Stimulated activated CD8-positive, alpha-beta memory T cell treated with anti-CD3 and anti-CD28 coated beads, Interleukin-15, amount 100 ng/mL, for 4 hours (primary cell): ENCODE measurements at places on chromosomes 4 and X.

DNA sequence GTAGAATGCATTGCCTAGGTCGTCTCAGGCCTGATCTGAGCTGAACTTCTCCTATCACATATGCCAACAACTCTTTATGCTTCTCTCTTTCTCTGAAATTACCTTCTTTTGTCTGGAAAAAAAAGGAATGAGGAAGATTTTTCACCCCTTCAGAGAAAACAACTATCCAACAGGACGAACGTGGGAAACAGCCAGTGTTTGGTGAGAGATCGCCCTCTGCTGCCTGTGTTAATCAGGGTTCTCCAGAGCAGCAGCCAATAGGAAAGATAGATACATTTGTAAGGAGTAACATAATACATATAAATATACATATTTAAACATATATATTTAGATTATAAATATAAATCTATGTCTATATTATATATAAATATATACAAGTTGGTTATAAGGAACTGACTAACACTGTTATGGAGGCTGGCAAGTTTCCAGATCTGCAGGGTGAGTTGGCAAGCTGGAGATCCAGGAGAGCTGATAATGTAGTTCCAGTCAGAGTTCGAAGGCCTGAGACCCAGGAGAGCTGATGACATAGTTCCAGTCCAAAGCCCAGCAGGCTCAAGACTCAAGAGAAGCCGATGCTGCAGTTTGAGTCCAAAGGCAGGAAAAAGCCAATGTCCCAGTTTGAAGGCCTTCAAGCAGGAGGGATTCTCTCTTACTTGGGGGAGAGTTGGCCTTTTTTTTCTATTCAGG, 13.3 kb downstream of the CETN2 start:
- DNase-seq, result no peak

GRCh38 chr4:119212234-119212963, at the start of gene USP53:
Gene USP53 (plus strand): TSS chr4:119212713. CDS start chr4:119239760, 27,047 bp downstream.
- DNase-seq, result peak; percentile 97

DNA sequence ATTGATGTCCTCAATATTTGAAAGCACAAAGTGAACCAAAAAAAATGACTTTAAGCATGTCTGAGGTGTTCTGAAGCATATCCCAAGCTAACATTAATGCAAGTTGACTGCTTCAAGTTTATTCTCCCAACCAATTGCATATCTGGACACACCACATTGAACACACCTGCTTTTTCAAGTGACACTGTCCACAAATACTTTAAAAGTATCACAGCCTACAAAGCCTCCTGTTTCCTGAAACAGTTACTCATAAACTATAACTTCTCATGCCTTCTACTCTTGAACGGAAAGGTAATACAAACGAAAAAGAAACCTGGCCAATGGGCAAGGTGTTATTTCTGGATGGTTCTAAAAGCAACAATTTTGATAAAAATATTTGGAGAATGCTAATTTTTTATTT, 1.1 kb downstream of the CDKL2 start:
- DNase-seq, result no peak

DNA sequence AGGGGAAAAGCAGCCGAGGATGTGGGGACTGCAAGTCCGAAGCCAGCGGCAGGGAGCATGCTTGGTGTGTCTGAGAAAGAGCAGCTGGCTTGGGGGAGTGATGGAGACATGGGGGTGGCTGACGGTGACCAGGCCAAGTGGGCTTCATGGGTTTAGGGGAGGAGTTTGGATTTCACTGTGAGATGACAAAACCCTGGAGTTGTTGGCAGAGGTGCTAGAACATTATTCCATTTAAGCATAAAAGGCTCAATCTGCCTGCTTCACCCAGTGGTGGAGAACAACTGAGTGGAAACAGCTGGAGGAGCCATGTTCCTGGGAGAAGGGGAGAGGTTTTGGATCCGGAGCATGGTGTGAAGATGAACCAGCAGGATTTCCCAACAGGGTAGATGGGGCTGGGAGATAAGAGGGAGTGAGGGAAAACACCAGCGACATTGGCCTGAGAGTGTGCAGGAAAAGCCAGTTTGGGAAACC, 318.0 kb upstream of the TAPT1 start:
- no peak for DNase-seq

DNA sequence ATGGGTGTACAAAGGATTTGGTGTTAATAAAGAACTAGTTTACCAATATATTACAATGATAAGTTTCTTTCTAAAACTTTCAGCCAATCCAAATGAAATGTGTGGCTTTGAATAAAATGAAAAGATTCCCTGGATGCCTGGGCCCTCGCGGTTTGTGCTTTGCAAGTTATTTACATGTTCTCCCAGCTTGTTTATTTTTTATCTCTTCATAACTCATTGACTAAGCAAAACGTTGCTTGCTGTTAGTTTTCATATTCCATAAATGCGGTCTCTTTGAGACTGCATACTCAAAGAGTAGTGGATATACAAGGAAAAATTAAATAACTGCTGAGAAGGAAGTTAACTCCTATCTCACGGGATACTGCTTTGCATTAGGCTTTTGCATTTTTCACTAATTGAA, 26.0 kb downstream of the FHDC1 start:
- no peak for DNase-seq

GRCh38 chrX:22296871-22297270, 24.2 kb downstream of the CBLL2 start:
- DNase-seq, result no peak

DNA sequence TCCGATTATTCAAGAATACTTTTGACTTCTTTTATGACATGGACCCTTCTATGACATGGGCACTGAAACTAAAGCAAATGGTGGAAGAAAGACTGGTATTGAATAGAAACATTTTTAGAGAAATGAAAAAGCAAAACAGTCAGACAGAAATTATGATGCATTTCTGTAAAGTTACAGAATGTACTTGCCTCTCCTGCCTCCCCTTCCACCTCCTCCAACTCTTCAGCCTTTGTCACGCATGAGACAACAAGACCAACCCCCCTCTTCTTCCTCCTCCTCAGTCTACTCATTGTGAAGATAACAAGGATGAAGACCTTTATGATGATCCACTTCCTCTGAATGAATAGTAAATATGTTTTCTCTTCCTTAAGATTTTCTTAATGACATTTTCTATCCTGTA, 46.3 kb upstream of the HUWE1 start:
- DNase-seq, result no peak

- DNase-seq, result no peak
These were observed 25.6 kb upstream of the TADA2B start for GRCh38 chr4:7017446-7018048.

DNA sequence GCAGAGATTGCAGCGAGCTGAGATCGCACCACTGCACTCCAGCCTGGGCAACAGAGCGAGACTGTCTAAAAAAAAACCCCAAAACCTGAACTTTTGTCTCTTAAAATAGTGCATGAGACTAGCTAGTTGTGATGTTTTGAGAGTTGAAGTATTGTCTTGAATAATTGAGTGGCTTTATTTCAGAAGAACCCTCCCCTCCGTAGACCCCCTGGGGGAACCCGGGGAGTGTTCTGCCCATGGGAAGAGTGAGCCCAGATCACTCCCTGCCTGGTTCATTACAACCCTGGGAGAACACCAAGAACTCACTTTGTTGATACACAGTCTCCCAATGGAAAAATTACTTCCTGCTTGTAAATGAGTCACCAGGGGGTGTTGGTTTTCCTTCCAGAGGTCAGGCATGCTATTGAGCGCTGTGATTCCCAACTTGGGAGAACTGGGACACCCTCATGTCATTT, 65.3 kb upstream of the SHISA3 start:
- no peak for DNase-seq

DNA sequence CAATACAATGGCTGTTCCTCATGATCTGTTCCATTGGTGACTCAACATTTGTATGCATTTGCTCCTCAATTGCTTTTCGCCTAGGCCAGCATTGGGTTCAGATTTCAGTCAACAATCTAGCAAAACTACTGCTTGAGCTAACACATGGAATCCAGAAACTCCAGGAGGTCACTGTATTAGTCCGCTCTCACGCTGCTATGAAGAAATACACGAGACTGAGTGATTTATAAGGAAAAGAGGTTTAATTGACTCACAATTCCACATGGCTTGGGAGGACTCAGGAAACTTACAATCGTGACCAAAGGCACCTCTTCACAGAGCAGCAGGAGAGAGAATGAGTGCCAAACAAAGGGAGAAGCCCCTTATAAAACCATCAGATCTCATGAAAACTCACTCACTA, 67.1 kb downstream of the RXFP1 start:
- no peak for DNase-seq

DNA sequence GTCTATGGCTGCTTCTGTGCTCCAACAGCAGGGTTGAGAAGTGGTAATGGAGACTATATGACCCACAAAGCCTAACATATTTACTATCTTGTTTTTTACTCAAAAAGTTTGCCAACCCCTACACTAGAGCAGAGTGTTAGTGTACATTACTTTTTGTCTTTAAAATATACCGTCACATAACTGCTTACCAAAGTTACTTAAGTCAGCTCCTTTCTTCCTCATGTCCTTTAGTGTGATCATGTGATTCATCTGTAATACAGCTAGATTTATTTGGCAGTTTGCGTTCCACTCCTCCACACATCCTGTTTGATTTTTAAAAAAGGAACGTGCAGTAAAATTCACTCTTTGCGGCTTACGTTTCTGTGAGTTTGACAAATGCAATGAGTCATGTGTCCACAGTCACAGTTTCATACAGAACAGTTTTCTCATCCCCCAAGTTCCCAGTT, 162.4 kb upstream of the GPRIN3 start:
- DNase-seq, result peak; percentile 6

DNA sequence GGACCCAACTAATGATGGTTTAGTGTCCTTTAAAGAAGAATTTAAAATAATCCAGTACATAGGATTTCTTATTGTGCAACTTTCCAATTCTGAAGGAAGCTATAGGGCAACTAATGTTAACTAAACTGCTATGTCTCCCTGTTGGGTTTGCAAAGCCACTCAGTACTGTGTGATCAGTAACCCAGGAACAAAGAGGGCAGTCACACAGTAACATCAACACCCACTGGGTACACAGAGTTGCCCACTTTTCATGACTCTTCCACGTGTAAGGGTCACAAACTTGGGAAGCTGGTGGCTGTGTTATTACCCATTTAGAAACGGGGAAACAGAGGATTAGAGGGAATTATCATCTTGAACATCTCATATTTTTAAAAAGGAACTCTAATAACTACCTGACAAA, 555.0 kb upstream of the DIPK2B start:
- no peak for DNase-seq

DNA sequence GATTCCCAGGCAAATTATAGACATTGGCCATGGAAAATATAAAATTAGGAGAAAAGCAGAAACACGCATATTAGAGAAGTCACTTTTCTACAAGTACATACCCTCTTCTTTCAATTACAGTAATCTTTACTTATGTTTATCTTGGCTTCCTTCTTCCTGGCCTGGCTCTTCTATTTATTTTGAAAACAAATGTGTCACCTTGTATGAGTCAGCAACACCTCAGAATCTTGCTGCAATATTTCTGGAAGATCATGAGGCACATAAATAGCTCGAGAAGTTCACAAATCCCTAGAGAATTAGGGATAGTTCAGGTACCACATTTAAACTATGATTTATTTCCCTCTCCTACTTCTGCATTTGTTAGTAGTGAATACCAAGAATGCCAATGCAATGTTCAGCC, 124.6 kb downstream of the ANOS1 start:
- no peak for DNase-seq

GRCh38 chrX:130385520-130385919, at the start of gene GPR119:
Gene GPR119 (minus strand): TSS chrX:130385674. CDS start chrX:130385447, 227 bp downstream.
- DNase-seq, result no peak

GRCh38 chrX:118153270-118153669, 36.7 kb upstream of the KLHL13 start:
- no peak for DNase-seq

DNA sequence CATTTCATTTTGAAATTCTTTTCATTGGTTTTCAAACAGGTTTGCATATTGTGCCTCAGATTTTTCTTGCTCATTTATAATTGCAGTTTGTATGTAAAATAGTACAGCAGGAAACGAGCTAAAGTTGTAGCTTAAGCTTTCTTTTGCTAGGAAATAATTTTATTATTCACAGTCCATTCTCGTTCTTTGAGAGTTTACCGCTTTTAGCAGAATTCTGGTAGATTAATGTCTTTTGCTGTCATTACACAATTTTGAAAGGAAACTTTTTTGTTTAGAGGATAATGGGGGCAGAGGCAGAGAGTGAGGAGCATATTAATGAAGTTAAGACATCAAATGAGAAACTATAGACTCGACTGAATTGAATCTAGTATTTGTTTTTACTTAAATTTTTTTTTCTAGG, 10.5 kb downstream of the LSM6 start:
- DNase-seq, result no peak

DNA sequence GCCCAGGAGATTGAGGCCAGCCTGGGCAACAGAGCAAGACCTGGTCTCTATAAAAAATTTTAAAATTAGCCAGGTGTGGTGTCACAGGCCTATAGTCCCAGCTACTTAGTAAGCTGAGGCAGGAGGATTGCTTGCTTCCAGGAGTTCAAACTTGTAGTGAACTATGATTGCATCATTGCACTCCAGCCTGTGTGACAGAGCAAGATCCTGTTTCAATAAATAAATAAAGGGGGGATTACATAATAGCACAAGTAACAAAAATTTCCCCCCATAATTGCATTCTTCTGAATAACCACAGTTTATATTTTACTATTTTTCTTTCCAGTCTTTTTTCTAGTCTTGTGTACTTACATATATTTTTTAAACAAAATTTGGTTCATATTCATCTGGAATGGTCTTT, 135.6 kb downstream of the CHIC2 start:
- DNase-seq, result no peak

- DNase-seq, result no peak
These were observed 16.5 kb upstream of the PNPLA4 start for GRCh38 chrX:7943600-7944245.
